NCI-H1417 (cell line): ENCODE measurements at places on chromosomes 1 and 21.
A peak's percentile ranks its signal among the peaks of the same experiment; 100 is the strongest.

DNA sequence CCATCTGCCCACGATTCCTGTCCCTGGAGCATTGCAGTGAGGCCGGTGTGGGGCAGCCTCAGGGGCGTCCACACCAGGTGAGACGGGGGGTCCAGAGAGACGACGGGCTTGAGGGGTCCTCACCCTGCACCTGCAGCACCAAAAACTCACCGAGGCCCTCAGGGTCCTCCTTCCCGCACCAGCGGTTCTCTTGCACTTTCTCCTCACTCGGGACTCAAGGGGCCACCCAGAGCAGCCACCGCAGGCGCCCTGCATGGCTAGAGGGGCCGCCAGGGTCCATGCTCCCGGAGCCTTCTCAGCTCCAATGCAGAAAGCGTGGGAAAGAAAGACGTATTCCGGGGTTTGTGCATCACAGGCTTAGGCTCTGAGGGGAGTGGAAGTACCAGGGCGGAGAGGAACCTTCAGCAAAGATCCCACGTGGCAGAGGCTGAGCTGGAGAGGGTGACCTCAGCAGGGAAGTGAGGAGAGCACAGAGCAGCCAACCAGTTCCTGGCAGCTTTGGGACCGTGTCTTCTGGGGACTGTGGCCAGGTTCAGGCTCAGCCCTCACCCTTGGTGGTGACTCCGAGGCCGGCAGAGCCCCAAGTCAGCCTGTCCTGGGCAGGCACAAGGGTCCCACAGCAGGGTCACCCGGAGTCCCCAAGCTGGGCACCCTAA, 19.5 kb upstream of the COL6A2 start:
- no peak for DNase-seq

- DNase-seq: no peak
These were observed 19.1 kb downstream of the TMEM51 start for GRCh38 chr1:15172405-15173259.

DNA sequence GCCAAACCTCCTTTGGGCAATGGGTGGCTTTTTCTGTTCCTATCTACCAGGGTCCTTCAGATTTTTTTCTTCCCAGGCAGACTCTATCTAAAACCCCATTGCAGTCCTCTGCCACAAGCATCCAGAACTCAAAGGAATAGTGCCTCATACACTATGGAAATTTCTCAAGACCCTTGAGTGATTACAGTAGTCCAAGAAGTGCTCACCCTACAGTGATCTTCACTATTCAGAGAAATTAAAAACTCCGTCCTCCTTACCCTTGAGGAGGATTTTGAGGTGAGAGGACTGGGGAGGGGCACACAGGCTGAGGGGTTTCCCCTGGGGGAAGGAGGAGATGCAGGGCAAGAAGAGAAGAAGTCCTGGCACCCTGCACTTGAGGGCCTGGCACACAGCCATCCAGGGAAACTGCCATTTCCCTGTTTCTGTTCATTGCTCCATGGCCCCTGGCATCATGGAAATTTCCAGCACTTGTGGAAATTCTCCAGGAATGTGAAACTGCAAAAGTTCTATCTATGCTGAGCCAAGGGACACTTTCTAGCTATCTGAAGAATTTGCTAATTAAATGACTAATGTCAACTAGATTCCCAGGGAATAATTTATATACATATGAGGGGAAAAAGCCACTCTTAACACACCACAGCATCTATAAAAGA, 102.5 kb upstream of the ATP1B1 start:
- no peak for DNase-seq

DNA sequence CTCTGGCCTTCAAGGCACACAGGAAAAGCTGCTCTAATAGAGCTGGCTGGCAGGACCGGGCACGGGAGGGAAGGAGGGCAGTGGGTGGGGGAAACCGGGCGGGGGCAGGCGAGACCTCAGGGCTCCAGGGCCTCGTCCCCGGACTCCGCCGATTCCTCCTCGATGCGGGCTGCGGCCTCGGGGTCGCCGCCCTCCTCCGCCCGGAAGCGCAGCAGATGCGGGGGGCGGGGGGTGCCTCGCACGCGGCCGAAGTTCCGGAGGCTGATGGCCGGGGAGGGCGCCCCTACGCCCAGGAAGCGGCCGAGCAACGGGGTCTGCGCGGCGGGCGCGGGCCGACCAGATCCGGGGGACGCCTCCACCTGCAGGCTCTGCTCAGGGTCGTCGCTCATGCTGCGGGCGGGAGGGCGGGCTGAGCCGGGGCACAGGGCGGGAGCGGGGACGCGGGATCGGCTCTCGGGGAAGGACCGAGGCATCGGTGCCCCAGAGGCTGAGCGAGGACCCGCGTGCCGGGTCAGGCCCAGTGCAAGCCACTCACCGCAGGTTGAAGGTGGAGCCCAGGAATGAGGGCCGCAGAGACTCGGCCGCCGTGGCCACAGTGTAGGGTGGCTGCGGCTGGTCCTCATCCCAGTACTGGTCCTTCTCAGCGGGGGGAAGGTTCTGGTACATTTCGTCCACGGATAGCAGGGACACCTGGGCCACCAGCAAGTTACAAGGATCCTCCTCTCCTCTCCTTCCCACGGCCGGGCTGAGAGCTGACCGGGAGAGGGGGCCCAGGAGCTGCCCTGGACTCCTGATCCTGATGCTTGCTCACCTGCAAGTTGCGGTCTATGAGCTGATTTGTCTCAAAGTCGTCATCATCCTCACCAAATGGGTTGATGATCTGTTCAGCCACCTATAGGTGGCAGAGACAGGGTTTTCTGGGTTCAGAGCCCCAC, 3.6 kb downstream of the BEST4 start:
- DNase-seq: peak; percentile 64

DNA sequence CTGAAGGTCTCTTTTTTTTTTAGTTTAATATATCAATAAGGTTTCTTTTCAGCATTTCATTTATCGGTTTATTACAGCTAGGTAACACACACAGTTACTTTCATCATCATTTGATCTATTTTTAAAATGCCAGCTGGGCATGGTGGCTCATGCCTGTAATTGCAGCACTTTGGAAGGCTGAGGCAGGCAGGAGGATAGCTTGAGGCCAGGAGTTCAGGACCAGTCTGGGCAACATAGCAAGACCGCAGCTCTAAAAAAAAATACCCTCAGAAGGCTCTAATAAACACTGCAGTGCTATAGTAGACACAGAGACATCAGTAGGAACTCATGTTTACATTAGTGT, 48.5 kb upstream of the VAMP3 start:
- DNase-seq: no peak

DNA sequence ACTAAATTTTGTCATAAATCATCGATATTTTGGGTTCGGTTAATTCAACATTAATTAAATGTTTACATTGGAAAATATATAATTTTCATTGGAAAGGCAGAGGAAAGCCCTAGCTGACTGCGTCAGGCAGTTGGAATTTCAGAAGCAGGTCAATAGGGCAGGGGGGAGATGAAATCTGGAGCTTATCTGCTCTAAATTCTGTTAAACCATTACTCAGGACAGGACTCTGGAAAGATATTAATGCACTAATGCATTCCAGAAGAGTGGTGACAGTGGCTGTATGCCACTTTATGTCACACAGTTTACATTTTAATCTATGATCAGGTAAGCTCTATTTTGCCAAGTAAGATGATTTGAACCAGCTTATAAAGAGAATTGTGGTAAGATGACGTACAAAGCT, 153.0 kb upstream of the B3GALT2 start:
- no peak for DNase-seq

GRCh38 chr1:93699049-93699384, 17.4 kb upstream of the BCAR3 start:
- DNase-seq: no peak

DNA sequence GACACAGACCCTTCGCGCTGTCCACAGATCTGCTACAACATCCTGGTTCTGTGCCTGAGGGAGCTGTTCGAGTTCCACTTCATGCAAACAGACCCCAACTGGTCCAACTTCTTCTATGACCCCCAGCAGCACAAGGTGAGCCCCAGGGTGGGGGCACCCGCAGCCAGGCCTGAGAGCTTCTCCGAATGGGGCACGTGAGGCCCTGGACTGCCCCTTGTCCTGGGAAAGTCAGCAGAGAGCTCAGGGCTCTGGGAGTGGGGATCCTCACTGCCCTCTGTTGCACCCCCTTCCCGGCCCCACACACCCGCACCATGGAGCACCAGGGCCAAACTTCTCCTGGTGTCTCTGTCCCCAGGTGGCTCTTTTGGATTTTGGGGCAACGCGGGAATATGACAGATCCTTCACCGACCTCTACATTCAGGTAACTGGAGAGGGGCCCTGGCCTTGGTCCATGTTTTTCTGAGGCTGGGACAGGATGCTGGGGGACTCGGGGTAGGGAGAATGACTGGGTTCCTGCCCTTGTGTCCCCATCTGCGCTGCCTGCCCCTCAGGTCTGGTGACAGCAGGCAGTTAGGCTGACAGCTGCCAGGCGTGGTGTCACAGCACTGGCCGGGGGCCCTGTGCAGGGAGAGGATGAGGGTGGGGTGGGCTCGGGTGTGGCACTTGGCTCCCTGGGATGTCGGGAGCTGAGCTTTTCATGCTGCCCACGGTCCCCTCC, 44.6 kb downstream of the COQ8A start:
- no peak for DNase-seq

DNA sequence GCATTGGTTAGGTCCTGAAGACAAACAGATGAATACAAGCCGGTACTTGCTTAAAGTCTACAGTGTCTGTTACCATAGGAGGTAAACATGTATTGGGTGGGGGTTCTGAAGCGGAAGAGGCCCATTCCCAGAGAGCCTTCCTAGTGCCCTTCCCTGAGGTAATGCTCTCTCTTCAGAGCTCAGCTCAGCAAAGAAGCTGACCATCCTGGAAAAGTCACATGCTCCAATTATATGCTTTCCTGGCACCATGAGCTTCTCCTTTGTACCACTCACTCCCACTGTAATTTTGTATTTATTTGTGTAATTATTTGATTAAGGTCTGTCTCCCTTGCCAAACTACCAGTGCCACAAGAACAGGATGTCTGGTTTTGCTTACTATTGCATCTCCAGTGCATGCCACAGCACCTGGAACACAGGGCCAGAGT, 42.0 kb downstream of the RAB3B start:
- DNase-seq: no peak

- DNase-seq: no peak
These were observed 17.8 kb downstream of the THEM4 start for GRCh38 chr1:151891512-151891911.

GRCh38 chr1:64490213-64490818, 20.4 kb downstream of the CACHD1 start:
- DNase-seq: no peak

DNA sequence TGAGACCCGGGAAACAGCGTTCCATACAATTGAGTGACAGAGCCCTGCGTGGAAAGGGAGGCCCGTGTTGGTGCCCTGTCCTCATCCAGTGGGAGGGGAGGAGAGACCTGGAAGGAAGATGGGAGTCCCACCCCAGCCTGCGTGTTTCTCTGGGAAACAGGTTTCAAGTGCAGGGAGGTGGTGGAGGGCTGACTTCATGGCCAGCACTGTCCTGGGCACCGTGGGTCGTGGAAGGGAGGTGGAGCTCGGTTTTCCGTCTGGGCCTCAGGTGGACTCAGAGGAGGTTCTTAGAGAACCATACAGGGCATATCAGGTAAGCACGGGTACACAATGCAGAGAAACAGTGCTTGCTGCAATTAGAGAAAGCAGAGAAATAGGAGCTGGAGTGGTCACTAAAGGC, 222.6 kb downstream of the CAMTA1 start:
- DNase-seq: no peak

GRCh38 chr1:156122086-156122485, 7.6 kb downstream of the LMNA start:
- DNase-seq: no peak

GRCh38 chr1:233390842-233391737, 63.6 kb downstream of the MAP3K21 start:
- peak; percentile 71 for DNase-seq

GRCh38 chr1:224632921-224633321, 16.8 kb downstream of the CNIH3 start:
- DNase-seq: no peak

- no peak for DNase-seq
These were observed 48.4 kb downstream of the ZBTB40 start for GRCh38 chr1:22500058-22500457.

- DNase-seq: no peak
These were observed 210.6 kb downstream of the KIF26B start for GRCh38 chr1:245365095-245366020.

- no peak for DNase-seq
These were observed 80.9 kb downstream of the SSBP3 start for GRCh38 chr1:54325284-54325683.

- DNase-seq: no peak
These were observed 52.8 kb downstream of the SDC3 start for GRCh38 chr1:30855686-30856259.

DNA sequence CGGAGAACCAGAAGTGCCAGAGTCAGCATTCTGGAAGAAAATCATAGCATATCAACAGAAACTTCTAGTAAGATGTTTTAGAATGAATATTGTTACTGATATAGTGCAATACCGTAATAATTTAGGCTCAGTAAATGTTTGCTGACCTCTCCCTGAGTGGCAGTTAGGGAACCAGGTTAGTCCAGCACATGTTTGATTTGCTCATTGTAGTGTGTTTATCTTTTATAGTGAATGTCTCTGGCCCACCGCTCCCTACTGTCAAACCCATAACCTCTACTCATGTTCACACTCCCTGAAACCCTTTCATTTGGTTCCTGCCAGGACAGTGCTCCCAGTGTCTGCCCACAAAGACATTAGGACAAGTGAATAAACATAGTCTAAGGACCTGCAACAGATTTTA, 102.7 kb downstream of the ZP4 start:
- DNase-seq: no peak

DNA sequence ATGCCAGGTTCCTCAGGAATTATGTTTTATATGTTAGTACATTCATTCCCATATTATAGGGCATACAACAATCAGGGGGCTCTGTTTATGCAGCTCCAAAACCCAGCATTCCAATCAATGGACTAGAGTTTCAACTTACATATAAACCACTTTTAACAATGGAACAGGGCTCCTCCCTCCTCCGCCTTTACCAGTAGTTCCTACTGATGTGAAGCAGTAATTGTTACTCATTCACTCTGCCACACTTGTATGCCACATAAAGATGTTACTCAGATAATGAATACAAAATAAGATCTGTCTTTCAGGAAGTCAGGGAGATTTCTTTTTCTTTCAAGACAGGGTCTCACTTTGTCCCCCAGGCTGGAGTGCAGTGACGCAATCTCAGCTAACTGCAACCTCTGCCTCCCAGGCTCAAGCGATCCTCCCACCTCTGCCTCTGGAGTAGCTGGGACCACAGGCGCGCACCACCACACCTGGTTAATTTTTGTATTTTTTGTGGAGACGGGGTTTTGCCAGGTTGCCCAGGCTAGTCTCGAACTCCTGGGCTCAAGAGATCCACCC, 17.1 kb downstream of the ZNF281 start:
- no peak for DNase-seq

DNA sequence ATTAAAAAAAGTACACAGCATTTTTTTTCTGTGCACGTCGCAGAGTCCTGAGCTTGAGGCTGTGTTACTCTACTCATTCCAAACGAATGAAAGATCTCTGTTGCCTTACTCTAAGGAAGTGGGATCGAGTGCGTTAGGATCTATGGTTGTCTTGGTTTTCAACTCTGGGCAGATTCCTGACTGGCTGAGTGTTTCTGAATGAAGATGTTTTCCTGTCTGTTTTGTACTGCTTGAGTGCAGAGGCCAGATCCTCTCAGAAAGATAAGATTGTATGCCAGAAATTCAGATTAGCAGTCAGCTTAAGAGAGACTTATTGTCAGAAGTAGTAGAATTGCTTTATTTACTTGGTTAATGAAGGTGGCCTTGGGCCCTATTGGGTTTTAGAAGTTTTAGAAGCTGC, 14.0 kb downstream of the PLA2G2E start:
- no peak for DNase-seq
